ENCODE measurements at places on chromosomes 16 and 17. TPM values are rescaled to one million over a fixed set of nuclear protein-coding genes. Genes with fewer than 3 reads are reported as not detected.

CNTNAP1 gene
- 20.5 TPM for total RNA-seq

PRR35 gene
- total RNA-seq, result not detected

SOX8 gene
- total RNA-seq, result 6.0 TPM

OR1F1 gene
- total RNA-seq, result not detected

GPR139 gene
- not detected for total RNA-seq
